Dermis blood vessel endothelial cell (primary cell): ENCODE measurements at places on chromosomes 2 and 18. TPM values are rescaled to one million over a fixed set of nuclear protein-coding genes. Genes with fewer than 3 reads are reported as not detected.

- DNase-seq, result no peak
Measured at GRCh38 chr2:164438490-164439205, 182.6 kb downstream of the GRB14 start.

DNA sequence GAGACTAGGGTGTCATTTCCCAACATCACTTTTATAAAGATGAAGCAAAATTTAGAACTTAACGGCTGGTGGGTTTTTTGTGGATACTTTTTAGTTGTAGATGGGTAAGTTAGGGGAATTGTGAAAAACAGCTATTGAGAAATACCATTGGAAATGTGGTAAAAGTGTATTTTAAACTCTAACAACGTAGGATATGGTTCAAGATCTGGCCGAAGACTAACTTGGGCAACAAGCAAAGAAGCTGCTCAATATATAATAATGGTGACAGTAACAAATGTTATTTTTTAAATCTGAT lies 1.6 kb downstream of the DNAH7 start:
- DNase-seq, result no peak

DNA sequence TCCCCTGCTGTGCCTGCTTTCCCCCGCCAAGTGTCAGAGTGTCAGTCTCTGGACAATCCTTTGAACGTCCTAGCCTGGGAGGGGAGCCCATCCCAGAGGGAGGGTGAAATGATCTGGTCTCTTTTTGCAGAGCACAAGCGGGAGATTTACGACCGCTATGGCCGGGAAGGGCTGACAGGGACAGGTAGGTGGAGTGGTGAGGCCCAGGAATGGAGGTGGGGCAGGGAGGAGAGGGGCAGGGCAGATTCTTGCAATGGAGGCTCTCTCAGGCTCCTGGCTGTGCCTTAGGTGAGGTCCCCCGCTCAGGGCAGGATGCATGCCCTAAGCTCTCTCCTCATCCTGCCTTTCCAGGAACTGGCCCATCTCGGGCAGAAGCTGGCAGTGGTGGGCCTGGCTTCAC lies 2.4 kb downstream of the DNAJB2 start:
- no peak for DNase-seq

- no peak for DNase-seq
Measured at GRCh38 chr18:79321625-79322405, 73.9 kb upstream of the NFATC1 start.

Gene MERTK
- total RNA-seq, result 25.0 and 28.9 TPM in 2 replicates
